Activated naive CD8-positive, alpha-beta T cell treated with anti-CD3 and anti-CD28 coated beads, Interleukin-2, amount 10 ng/mL, durations not matched to agents 7 days and 5 days (primary cell): ENCODE measurements at places on chromosomes 2 and 18. TPM values are rescaled to one million over a fixed set of nuclear protein-coding genes. Genes with fewer than 3 reads are reported as not detected.

GRCh38 chr18:27377251-27377650 lies 192.1 kb upstream of the CHST9 start:
- H3K27me3 ChIP-seq: no peaks in the 10 kb centered on the region
- H3K36me3 ChIP-seq: no peaks in the 10 kb centered on the region
- H3K27ac ChIP-seq: no peak overlapping the region
- H3K4me1 ChIP-seq: no peaks in the 10 kb centered on the region
- no peak for DNase-seq

DNA sequence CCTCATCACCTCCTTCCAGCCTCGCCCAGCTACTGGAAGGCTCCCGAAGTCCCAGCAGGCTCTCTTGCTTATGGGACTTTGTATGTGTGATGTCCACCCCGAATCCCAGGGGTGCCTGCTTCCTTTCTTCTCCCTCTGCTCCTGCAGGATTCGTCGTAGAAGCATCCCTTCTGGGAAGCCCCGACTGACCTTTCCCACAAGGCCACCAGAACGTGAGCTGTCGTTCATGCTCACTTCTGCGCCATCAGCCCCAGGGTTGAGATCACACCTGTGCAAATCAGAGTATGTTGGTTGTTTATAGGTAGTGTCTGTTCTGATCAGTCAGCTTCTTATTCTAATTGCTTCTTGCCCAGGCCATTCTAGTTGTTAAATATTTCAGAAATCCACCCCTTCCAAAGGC lies 101.8 kb downstream of the HS1BP3 start:
- peaks cover 6% of the 10 kb centered on the region for H3K27me3 ChIP-seq
- no peak overlapping the region for H3K27ac ChIP-seq
- no peak for DNase-seq
- peaks cover 6% of the 10 kb centered on the region for H3K4me1 ChIP-seq
- no peaks in the 10 kb centered on the region for H3K36me3 ChIP-seq

The DOCK10 gene
- total RNA-seq: 259 TPM

GRCh38 chr2:210399440-210400041 lies 77.0 kb downstream of the LANCL1 start:
- H3K36me3 ChIP-seq: no peaks in the 10 kb centered on the region
- no peak overlapping the region for H3K27ac ChIP-seq
- H3K27me3 ChIP-seq: peaks cover 4% of the 10 kb centered on the region
- no peak for DNase-seq

GRCh38 chr2:232200195-232200594 lies 178.4 kb upstream of the ALPP start:
- H3K27me3 ChIP-seq: no peaks in the 10 kb centered on the region
- H3K4me1 ChIP-seq: peaks cover 8% of the 10 kb centered on the region
- H3K36me3 ChIP-seq: peaks cover 14% of the 10 kb centered on the region
- no peak overlapping the region for H3K4me3 ChIP-seq

GRCh38 chr2:239361311-239361642 lies 39.5 kb downstream of the HDAC4 start:
- H3K4me1 ChIP-seq: peaks cover 12% of the 10 kb centered on the region
- H3K36me3 ChIP-seq: peaks cover 11% of the 10 kb centered on the region
- H3K27ac ChIP-seq: no peak overlapping the region
- no peaks in the 10 kb centered on the region for H3K27me3 ChIP-seq
